MG63 (cell line): ENCODE measurements at places on chromosomes 7 and 10. TPM values are rescaled to one million over a fixed set of nuclear protein-coding genes. Genes with fewer than 3 reads are reported as not detected.

Gene ABCB1
- 0.59 and 0.81 TPM in 2 replicates for total RNA-seq

Gene SLC13A1
- not detected in 2 replicates for total RNA-seq

- peak; percentile 44 for DNase-seq
Observed at GRCh38 chr10:17454161-17455014, at the start of gene ST8SIA6. Gene ST8SIA6, minus strand, starts transcription at chr10:17454595. Its CDS starts 340 bp downstream, at chr10:17454255.

- no peak for DNase-seq
Observed at GRCh38 chr10:36717118-36717517, 408.3 kb upstream of the ANKRD30A start.

GRCh38 chr10:6009150-6009549 is 31.8 kb upstream of the IL15RA start:
- no peak for DNase-seq

- DNase-seq, result no peak
Observed at GRCh38 chr7:12124028-12124427, 87.1 kb upstream of the TMEM106B start.

DNA sequence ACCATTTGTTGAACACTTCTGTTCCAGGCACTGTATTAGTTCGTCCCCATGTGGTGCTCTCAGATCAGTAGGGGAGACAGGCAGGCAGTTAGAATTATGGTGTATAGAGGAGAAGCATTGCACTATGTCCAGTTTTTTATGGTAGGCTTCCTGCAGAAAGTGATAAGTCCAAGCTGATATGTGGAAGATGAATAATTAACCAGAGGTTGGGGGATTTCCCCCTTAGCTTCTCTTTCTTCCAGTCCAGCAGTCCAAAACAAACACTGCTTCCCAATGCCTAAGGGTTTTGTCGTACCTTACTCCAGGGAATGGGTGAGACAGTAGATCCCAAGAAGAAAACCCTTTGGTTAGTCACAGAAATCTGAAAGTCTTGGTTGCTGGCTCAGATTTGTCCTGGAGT is 19.2 kb downstream of the HIF1AN start:
- no peak for DNase-seq

GRCh38 chr7:122988333-122988732 is 7.2 kb downstream of the TAS2R16 start:
- no peak for DNase-seq

GRCh38 chr7:47663213-47663612 is 81.3 kb upstream of the TNS3 start:
- DNase-seq, result no peak

DNA sequence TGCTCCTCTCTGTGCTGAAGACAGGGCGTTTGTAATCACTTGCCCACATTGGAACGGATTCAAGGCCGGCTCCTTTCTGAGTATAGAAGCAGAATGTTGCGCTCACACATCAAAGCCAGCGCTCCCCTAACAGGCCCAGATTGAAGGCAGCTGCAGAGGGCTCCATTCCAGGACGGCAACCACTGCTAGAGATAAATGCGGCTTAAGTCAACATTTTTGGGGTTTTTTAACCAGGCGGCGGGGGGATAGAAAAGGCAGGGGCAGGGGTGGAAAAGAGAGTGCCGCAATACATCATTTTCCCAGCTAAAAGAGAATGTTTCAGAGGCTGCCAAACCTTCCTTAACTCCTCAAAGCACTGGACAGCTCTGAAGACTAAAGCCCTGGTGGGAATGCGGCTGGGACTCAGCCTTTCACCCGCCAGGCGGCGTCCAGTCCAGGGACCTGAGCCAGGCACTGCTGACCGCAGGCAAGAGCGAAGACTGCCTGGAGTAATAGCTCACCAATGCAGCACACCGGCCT is 189.6 kb downstream of the TNS3 start:
- DNase-seq, result peak; percentile 65

DNA sequence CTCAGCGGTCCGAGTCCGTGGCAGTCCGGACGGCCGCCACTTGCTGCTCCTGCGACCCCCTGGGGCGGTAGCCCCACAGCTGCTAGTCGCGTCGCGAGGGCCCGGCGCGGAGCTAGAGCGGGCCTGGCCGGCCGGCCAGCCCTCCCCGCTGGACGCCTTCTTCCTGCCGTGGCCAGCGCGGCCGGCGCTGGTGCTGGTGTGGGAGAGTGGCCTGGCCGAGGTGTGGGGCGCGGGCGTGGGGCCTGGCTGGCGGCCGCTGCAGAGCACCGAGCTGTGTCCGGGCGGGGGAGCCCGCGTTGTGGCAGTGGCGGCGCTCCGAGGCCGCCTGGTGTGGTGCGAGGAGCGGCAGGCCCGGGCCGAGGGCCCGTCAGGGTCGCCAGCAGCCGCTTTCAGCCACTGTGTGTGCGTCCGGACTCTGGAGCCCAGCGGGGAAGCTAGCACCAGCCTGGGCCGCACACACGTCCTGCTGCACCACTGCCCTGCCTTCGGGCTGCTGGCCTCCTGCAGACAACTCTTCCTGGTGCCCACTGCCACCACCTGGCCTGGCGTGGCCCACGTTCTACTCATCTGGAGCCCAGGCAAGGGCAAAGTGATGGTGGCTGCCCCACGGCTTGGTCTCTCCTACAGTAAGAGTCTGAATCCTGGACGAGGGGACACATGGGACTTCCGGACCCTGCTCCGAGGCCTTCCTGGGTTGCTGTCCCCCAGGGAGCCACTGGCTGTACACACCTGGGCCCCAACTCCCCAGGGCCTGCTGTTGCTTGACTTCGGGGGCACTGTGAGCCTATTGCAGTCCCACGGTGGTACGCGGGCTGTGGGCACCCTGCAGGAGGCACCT is 631 bp downstream of the HPS6 start:
- peak; percentile 46 for DNase-seq
